Activated naive CD4-positive, alpha-beta T cell (primary cell): ENCODE measurements at places on chromosomes 1 and 21.
A peak's percentile ranks its signal among the peaks of the same experiment; 100 is the strongest.

GRCh38 chr1:162873671-162874666, 13.0 kb upstream of the CCDC190 start:
- DNase-seq, result no peak

DNA sequence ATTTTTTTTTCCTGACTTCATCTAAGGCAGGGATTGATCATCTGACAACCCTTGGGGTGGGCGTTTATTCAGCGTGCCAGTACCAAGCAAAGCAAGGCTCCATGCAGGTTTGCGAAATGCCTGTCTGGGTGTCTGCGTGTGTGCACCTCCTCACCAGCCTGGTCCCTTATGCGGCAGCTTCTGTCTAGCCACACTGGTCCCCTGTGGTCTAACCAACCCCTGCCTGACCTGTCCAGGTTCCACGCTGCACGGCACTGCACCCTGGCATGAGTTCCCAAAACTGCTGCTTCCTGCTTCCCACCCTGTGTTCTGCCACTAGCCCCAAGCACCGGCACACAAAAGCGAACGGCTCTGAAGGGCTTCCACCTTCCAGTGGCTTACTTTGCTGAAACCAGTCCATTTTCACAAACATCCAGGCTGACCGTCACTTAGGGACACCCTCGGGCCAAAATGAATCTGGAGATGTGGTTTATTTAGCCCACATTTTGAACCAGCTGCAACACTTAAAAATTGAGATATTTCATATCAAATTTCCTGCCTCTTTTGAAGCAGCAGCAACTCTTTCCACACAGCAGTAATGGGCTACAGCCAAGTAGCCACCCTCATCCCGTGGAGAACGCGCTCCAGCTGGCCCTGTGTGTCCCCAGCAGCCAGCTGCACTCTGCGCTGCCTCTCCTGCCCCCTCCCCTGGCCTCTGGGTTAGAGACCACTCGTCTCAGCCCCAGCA, 55.7 kb downstream of the HLCS start:
- DNase-seq, result no peak

DNA sequence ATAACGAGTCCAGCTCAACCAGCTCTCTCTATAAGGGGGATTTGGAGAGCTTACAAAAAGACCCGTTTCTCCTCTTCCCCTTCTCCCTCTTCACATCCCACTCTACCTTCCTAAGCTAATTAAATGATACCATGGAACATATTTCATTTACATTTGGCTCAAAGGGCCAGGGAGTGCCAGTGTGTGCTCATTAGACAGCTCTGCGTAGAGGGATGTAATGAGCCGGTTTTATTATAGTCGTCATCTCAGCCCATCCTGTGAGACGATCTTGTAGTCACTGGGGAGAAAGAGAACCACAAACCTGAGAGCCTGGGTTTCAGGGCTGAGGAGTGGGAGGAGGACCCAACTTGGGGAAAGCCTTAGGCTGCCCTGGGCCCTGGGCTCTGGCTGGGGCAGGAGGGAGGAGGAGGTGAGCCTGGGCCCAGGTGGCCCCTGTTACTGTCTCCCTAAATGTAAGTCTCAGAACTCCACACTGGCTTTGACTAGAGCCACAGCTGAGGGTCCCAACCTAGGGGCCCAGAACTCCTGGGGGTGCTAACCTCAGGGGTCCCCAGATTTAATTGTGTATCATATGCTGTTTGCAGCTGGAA, 354.6 kb downstream of the MATN1 start:
- no peak for DNase-seq

DNA sequence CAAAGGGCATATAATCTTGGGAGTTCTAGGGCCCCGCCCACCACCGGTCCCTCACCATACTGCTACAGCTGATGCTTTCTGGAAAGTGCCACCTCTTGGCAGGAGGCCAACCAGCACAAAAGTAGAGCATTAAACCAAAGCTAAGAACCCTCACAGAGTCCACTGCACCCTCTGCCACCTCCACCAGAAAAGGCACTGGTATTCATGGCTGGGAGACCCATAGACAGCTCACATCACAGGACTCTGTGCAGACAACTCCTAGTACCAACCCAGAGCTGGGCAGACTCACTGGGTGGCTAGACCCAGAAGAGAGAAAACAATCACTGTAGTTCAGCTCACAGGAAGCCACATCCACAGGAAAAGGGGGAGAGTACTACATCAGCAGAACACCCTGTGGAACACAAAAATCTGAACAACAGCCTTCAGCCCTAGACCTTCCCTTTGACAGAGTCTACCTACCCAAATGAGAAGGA, 10.8 kb downstream of the THEM4 start:
- no peak for DNase-seq

GRCh38 chr1:119038363-119038762, 50.2 kb upstream of the TBX15 start:
- DNase-seq, result no peak

- no peak for DNase-seq
Measured at GRCh38 chr1:165628147-165628822, 2.7 kb upstream of the MGST3 start.

- no peak for DNase-seq
Measured at GRCh38 chr1:32220746-32221580, 1.2 kb downstream of the TMEM234 start.

GRCh38 chr1:177278626-177279390, 108.0 kb downstream of the BRINP2 start:
- no peak for DNase-seq

GRCh38 chr1:3051270-3052268, 17.4 kb upstream of the PRDM16 start:
- no peak for DNase-seq

DNA sequence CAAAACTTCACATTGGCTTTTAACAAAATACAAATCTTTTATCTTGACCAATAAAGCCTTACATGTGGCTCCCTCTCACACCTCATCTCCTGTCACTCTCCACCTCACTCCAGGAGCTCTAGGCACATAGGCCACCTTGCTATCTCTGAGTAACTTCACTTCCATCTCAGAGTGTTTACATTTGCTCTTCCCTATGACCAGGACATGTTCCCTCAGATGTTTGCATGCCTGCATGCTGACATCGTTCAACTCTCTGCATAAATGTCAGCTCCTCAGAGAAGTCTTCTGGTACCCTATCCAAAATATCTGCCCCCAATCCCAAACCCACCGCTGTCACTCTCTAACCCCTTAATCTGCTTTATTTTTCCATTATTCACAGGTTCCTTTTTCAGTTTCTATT, 110.9 kb downstream of the TOMM20 start:
- DNase-seq, result no peak

GRCh38 chr1:205069371-205070125, 14.7 kb downstream of the TMEM81 start:
- DNase-seq, result no peak

- no peak for DNase-seq
Measured at GRCh38 chr1:178639326-178639725, 85.7 kb upstream of the RALGPS2 start.

- DNase-seq, result no peak
Measured at GRCh38 chr1:51600529-51600928, 16.4 kb upstream of the OSBPL9 start.

DNA sequence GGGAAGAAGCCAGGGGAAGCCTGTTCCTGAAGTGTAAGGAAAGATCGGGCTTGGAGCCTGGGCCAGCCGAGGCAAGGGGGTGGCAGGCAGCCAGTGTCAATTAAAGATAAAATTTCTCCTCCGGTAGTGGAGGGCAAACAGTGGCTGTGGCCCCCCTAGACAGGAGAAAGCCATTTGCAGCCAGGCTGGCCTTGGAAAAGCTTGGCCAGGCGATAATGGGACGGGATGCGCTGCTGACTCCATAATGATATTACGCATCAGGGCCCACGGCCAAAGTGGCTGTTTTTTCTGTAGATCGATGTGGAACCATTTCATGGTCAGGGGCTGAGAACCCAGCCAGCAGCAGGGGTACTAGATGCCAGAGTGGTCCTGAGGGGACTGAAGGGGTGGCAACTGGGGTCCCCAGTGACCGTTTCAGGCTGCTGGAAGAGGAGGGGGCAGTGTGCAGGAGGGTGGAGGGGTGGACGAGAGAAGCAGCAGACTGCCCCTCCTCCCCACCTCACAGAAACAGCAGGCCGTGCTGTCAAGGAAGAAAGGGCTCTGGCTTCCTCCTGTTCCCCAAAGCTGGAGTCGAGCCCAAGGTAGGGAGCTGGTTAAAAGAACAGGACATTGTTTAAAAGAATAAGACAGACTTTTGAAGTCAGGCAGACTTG, 25.2 kb downstream of the KCNC4 start:
- DNase-seq, result no peak

DNA sequence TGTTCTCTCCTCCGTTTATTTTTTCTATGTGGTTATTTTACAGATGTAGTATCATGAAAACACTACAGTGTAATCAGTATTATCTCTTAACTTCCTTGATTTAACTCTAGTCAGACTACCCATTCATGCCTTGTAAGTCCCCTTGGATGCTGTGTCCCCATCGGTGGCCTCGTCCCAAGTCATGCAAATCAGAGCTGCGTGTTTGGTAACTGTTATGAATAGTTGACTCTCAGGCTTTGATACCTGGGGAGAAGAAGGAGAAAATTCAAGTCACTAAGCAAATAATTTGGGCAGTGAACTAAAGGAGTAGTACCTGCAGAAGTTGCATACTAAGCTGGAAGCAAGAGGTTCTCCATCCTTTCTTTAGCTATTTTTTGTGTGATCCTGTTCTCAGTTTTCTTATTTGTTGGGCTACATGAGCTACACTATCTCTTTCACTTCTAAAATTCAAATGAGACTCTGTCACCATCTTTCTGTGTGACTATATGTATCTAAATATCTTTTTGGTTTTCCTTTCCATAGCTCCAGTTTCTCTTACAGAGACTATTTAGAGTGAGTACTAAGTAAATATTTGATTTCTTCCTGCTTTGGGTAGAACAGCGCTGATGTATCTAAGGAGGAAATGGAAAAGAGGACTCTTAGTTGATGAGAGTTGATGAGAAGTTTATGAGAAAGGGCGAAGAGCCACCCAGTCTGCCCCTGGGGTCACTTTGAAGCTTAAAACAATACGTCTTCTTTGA, 50.9 kb downstream of the VANGL2 start:
- no peak for DNase-seq

DNA sequence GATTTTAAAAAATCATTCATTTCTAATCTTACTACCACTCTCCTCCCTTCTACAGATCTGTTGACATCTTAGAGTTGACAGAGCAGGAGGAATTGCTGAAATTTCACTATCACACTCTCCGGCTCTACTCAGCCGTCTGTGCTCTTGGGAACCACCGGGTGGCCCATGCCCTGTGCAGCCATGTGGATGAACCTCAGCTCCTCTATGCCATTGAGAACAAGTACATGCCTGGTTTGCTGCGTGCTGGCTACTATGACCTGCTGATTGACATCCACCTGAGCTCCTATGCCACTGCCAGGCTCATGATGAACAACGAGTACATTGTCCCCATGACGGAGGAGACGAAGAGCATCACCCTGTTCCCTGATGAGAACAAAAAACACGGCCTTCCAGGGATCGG, 276.7 kb downstream of the ZP4 start:
- DNase-seq, result no peak

DNA sequence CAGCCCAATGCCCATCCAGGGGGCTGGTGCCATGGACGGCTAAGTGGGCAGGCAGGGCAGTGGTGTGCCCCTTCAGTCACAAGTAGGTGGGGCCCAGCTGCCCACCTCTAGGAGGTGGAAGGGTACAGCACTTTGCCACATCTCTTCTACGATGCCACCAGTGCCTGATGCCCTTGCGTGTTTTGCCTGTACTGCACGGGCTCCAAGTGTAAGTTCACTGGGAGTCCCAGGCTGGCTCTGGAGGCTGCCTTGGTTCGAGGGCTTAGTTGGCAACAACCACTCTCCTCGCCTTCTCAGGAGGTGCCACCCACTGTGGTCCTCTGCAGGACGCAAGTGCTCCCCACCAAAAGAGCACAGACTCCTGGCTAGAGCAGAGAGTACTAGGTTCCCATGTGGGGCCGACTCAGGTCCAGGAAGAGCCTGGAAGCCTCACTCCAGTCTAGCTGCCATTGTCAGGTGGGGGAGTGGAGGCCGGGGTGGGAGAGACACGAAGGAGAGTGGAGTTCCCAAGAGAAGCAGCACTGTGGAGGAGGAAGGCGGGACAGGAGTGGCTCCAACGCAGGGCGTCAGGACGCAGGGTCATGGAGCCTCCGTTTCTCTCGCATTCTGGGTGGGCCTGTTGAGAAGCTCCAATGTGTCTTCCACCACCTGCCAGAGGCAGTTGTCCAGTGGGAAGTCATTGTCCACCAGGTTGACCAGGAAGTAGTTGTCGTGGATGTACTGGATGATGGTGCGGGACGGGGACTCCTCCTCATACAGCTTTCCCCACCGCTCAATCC, 15.5 kb downstream of the MTHFR start:
- no peak for DNase-seq

- DNase-seq, result no peak
Measured at GRCh38 chr1:24896596-24897262, 33.3 kb downstream of the RUNX3 start.

GRCh38 chr1:36350659-36351226, 27.3 kb upstream of the EVA1B start:
- DNase-seq, result peak; percentile 30

DNA sequence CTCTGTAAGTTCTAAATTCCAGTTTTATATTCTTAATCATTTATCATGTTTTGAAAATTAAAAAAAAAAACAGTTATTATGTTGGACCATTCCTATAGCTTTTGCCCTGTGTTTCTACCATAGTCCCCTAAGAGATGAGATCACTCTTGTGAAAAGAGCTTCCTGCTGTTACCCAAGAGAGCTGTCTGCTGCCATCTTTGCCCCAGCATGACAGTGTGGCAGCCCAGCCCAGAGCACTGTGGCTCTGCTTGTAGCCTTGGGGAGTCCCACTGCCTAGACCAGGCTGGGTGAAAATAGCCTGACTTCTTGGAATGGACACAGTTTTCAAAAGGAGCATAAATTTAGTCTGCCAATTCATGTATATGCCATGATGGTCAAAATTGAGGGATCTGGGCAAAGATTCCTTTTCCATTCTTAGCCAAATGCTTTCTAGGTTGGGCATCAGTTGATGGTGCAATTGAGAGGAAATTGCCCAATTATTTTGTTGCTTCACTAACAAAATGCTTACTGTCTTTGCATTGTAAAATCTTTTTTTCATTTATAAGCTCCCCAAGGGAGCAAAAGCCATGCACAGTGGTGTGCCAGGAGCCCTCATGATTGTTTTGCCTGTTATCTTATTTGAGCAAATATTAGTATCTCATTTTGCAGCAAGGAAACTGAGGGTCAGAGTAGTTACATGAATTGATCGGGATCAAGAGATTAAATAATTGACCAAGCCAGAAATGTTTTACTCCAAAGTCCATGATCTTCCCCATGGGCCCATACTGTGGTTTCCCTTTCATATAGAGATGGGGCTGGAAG, 72.8 kb downstream of the ETS2 start:
- DNase-seq, result no peak
